ENCODE measurements at places on chromosomes 7 and 10. TPM values are rescaled to one million over a fixed set of nuclear protein-coding genes. Genes with fewer than 3 reads are reported as not detected.

The LBX1 gene
- not detected for total RNA-seq

The TLL2 gene
- total RNA-seq = 0.17 TPM

DNA sequence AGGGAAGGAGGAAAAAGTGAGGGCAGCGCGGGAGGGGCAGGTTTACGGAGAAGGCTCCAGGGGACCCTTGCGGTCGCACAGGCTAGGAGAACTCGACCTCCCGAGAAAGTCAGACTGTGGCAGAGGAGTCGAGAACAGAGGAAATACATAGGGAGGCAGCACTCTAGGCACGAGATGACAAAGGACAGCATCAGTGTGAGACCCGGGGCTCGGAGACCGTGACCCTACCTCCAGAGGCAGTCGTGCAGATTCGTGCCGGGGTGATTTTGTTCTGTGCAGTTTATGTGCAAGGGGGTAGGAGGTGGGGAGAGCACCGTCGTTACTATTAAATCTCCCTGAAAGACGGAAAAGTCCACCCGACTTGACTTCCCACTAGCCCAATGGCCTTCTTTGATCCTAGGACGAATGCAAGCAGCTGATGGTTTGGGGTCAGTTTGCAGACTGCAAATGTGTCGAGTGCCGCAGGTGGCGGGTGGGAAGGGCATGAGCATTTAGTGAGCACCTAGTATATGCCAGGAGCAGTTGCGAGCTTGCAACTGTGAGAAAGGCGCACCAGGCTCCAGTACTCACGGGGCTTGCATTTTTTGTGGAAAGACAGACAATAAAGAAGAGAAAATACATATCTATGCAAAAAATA, 674 bp upstream of the OSBPL3 start:
- no peak for DNase-seq

DNA sequence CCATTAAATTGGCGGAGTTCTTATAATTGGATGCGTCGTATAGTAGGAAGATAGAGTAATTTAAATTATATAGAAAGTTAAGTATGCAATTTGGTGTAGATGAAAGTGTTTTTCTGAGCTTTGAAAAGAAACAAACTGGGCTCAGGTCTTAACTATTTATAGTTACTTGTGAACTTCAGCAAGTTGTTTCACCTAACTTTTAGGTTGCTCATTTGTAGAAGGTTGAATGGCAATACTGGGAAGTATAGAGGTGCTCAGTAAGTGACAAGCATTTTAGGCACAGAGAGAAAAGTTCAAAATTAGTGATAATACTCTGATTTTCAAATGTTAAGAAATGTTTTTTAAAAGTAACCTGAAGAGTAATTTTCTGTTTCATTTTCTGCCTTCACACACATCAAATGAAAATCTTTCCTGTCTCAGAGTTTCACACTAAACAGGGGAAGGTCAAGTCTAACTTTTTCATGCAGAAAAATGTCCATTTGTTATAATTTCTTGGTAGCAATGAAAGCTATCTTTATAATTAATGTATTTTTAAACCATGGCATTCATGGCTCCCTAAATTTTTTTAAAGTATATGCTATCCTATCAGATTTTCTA, 146.5 kb downstream of the PHF14 start:
- DNase-seq = no peak

DNA sequence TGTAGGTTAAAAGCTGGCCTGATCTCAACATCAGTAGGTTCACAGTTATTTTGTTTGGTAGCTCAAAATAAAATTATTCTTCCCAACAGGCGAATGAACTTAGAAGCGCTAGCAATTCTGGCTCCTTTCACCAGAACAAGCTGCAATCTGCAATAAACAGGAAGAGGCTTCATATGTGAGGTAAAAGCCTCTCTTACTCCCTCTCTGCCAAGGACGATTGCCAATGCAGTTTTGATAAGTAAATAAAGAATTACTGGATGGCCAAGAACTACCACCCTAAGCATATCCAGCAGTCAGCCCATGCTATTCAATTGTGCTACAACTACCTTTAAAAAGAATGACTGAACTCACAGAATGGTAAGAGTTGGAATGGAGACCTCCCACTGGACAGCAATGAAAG, 150.0 kb upstream of the LAMB4 start:
- no peak for DNase-seq

GRCh38 chr7:5397736-5398135, 25.9 kb downstream of the TNRC18 start:
- no peak for DNase-seq

- DNase-seq = no peak
These were observed 389.2 kb upstream of the KLF6 start for GRCh38 chr10:4174197-4174596.

- no peak for DNase-seq
These were observed 1.4 kb downstream of the LRRC18 start for GRCh38 chr10:48938281-48938680.
